OCI-M1 (cell line): ENCODE measurements at places on chromosomes 16 and 17.

DNA sequence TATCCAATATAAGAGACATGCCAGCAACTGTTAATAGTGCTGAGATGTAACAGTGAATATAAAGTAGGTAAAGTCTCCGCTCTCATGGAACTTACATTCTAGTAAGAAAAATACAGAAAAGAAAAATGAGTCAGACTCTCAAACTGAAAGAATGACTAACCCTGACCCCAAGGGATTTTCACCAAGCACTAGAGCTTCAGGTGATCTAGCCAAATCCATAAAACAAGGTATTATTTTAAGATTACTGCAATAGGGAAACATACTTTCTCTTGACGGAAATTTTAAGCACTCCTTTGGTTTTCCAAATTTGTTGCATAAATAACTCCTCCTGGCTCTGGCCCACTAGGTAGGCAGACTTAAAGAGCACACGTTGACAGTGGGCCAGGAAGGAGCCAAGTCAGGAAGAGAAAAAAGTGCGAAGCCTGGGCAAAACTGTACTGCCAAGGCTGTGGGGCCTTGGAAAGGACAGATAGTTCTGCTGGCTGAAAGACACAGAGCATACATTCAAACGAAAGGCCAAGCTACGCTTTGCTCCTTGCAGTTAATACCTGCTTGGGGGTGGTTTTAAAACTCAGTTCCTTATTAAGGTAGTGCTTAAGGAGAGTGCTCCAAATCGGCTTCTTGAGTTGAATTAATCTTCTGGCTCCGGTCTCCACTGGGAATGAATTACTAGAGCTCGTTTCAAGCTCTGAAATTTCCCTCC, 1.4 kb downstream of the GOT2 start:
- DNase-seq = no peak

GRCh38 chr17:82767041-82767754, 15.3 kb downstream of the TBCD start:
- peak; percentile 72 for DNase-seq

DNA sequence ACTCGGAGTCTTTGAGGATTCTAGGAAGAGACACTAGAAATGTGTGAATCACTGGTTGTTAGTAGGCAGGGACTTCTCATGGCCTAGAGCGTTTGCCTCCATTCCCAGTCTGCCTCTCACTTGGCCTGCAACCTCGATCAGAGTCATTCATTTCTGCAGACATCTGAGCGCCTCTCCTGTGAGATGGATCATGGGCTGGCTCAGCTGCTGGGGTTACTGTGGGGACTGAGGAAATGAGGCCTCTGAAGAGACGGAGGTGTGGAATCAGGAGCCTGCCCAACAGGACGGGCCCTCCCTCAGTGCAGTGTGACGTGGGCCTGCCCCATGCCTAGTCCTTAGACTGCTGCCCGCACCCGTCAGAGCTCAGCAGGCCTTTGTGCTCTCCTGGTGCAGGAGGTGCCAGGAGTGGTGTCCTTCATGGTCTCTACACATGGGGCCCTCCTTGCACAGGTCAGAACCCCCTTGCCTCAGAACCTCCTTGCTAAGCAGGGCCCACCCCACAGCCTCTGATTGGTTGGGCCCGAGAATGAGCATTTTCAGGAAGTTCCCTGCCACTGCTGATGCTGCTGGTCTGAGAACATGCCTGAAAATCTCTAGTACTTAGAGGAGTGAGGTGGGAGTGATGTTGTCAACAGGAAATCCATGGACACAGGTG, 99.4 kb downstream of the NPIPB11 start:
- DNase-seq = no peak

DNA sequence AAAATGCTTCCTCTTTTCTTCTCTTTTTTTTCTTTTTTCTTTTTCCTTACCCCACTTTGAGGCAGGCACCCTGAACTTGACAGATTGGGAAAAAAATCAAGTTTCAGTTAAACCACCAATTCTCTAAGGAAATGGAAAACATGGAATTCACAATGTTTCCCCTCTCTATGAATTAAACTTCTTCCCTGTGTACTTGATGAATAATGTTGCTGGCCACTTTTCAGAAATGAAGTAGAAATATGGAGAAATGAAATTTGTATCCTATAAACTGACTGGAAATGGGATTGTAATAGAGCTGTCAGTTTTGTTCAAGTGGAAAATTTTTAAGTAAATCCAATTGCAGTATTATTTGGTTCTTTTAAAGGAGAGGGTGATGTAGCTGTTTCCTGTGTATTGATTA, 129.8 kb downstream of the CLEC16A start:
- DNase-seq = no peak

DNA sequence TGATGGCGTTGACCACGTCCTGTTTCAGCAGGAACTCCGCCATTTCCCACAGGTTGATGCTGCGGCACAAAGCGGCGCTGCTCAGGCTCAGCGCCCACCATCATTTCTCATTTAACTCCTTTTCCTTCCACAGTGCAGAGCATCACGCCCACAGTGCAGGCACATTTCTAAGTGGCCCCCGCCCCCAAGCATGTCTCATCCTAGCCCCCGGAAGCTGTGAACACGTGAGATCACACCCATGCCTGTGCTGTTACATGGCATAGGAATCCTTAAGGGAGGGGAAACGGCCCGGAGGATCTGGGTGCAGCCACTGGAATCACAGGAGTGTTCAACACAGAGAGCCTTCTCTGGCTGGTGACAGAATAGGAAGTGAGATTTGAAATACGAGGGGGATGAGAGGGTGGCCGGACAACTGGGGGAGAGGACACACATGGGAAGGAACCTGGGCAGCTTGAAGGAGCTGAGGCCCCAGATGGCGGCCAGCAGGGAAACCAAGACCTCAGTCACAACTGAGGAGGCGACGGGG, 4.7 kb downstream of the NAGPA start:
- DNase-seq = no peak

GRCh38 chr17:82794781-82795482, 43.1 kb downstream of the TBCD start:
- DNase-seq = no peak

DNA sequence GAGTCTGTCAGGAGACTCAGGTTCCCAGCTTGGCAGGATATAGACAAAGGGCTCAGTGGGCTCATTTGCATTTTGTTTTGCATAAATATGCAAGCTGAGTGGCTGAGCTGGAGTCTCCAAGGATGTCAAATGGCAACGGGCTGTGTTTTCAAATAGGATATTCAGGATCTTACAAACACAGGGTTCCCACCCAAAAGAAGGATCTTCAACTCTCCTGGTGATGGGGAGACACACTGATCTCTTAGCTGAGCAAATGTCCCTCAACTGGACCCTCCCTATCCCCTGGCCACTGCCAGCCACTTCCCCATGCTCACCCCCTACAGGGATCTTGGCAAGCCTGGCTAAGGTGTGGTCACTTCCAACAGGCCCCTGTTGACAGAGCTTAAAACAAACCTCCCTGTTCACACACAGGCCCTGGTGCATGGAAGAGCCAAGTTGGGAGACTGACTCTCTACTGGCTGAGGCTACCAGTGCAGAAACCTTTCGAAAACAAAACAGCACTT, 61.6 kb downstream of the SOX9 start:
- DNase-seq = no peak

GRCh38 chr16:48576927-48577326, 33.1 kb downstream of the N4BP1 start:
- DNase-seq = no peak

- DNase-seq = peak; percentile 69
These were observed 14.3 kb downstream of the KPNB1 start for GRCh38 chr17:47663912-47664623.

GRCh38 chr17:83076938-83077337, 2.5 kb upstream of the METRNL start:
- peak; percentile 61 for DNase-seq

- DNase-seq = no peak
These were observed 3.3 kb downstream of the PIGQ start for GRCh38 chr16:572865-573650.

DNA sequence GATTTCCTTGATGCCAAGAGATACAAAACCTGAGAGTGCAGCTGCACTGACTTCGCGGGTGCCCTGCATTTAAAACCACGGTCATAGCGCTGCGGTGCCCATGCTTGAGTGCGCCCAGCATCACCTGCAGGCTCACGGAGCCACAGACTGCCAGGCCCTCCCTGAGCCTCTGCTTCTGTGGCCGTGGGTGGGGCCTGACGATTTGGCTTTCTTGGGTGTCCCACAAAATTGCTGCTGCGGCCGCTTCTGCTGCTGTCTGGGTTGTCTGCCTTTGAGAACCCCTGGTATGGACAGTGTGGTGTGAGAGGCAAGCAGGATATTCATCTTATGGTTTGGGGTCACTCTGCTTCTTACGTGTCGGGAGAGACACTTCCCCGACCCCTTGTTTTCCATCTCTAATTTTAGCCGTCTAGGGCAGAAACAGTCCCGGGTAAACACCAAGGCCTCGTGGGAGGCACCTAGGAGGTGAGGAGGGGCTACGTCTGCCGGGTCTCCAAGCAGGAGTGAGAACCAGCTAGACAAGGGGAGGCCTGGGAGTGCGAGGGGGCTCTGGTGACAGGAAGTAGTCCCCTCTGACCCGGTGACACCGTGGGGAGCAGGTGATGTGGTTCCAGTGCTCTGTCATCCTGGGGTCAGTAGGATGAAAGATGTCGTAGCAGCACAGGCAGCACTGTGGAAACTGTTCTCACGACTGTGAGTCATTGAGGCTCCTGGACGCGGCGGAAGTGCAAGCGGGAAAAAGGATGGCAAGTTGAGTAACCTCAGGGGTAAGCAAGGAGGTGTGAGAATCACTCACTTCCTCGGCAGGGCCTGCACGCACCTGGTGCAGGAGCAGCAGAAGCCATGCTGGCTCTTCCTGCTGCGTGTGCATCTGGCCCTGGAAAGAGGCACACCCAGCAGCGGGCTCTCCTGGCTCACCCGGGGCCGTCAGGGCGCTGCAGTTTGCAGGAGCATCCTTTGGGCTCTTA, 176.3 kb downstream of the RPTOR start:
- DNase-seq = no peak

GRCh38 chr16:54135361-54136275, 151.0 kb downstream of the IRX3 start:
- no peak for DNase-seq
